ENCODE measurements at places on chromosomes 5 and 9.

DNA sequence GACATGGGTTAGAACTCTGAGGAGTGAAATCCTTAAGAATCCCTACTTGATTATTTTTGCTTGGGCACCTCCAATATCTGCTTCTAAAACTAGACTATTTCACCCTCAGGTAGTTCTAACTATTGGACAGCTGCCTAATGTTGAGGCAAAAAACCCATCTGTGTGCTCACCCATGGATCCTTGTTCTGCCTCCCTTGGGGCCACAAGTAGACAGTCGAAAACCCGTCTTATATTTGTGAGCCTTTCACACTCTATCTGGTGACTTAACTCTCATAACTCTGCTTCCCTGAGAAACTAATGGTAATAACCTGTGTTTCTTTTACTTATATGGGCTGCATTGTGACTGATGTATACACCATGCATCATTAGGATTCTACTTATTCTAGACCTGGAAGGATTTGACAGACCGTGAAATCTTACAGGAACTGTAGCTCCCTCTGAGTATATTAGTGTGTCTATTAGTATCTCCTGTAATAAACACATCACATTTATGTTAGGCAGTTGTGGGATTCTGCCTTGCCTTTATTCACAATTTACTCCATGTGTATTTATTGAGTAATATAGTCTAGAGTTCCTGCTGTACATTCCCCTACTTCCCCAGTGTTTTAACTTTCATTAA lies 94.6 kb upstream of the SGCD start:
- DNase-seq = no peak

DNA sequence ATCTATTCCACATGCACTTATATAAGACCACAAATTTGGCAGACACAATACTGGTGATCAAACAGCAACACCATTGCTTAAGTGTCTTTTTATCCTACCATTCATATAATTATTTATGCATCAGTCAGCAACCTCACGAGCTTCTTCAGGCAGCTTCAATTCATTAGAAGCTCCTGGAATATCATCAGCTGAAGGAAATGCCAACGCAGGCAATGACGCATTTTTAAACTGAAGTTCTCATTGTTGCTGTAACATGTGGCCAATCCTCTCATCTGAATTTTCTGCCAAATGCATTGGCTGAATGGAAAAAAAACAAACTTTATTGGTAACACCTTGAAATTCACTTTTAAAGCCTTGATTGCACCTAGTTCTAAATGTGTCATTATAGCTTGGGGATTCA lies 376.4 kb upstream of the RGMB start:
- DNase-seq = no peak

- DNase-seq = no peak
Observed at GRCh38 chr5:73096239-73096575, 24.2 kb upstream of the TMEM171 start.

- no peak for DNase-seq
Observed at GRCh38 chr5:115573133-115573532, 28.6 kb upstream of the FEM1C start.

- DNase-seq = no peak
Observed at GRCh38 chr5:170633235-170634081, 129.6 kb downstream of the KCNIP1 start.

GRCh38 chr5:78327761-78328510 lies 32.5 kb upstream of the SCAMP1 start:
- DNase-seq = no peak

DNA sequence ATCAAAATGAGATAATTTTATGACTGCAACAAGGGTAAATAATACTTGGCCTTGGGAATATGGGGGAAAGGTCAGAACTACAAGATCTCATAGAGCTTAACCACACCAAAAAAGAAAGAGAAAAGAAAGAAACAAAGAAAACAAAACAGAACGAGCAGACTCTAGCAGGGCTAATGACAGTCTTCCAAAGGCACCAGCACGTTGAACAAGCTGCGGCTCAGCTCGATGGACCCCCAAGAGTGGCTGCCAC lies 689 bp downstream of the AK3 start:
- DNase-seq = no peak

DNA sequence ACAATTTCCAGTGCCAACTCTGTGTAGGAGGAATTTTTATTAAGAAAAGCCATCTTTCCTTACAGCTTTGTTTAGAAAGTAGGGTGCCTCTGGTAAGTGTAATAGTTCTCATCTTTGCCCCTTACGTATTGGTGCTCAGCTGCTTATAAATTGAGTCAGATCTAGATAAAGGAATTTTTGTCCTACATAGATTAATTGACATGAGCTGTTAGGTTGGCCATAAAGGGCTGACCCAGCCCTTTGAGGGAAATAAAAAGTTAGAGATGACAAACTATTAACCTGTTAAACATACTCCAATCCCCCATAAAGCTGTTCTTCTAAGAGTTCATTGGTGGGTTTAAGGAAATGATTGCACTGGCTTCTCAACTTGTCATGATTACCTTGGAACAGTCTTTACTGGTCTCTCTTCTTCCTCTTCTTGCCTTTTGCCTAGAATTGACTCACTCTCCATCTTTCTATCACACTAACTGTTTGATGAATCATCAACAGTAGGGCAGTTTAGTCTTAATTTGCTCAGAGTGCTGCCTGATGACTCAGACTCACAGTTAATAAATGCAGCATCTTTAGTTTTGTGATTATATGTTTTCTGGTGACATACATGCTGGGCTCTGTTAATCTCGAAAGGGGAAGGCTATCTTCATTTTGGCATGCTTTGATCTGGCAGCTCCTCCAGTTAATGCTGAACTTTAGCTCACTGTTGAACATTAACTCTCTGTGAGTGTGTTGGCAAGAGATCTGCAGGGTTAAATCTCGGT lies 51.7 kb downstream of the ARHGAP26 start:
- no peak for DNase-seq

DNA sequence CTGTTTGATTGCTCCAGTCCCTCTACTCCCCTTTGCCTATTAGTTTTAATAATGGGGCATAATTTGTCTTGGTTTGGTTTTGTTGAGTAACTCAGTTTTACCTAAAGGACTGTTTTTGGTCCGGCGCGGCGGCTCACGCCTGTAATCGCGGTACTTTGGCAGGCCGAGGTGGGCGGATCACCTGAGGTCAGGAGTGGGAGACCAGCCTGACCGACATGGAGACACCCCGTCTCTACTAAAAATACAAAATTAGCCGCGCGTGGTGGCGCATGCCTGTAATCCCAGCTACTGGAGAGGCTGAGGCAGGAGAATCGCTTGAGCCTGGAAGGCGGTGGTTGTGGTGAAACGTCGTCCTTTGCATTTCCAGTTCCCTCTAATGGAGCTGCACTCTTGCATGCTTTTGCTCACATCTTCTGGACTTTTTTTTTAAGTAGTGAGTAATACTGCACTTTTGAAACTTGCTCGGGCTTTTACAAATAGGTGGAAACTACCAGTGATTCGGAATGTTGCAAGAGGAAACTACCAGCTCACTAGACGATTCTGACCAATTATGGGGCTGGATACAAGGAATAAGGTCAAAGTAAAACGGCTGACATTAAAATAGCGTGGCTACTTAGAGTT lies 721 bp upstream of the MAML1 start:
- no peak for DNase-seq

GRCh38 chr9:87890837-87891236 lies 8.2 kb downstream of the SPATA31E1 start:
- DNase-seq = peak; percentile 85

GRCh38 chr9:929719-930118 lies 46.7 kb upstream of the DMRT3 start:
- DNase-seq = no peak

GRCh38 chr5:154776167-154776566 lies 21.0 kb downstream of the LARP1 start:
- DNase-seq = no peak

DNA sequence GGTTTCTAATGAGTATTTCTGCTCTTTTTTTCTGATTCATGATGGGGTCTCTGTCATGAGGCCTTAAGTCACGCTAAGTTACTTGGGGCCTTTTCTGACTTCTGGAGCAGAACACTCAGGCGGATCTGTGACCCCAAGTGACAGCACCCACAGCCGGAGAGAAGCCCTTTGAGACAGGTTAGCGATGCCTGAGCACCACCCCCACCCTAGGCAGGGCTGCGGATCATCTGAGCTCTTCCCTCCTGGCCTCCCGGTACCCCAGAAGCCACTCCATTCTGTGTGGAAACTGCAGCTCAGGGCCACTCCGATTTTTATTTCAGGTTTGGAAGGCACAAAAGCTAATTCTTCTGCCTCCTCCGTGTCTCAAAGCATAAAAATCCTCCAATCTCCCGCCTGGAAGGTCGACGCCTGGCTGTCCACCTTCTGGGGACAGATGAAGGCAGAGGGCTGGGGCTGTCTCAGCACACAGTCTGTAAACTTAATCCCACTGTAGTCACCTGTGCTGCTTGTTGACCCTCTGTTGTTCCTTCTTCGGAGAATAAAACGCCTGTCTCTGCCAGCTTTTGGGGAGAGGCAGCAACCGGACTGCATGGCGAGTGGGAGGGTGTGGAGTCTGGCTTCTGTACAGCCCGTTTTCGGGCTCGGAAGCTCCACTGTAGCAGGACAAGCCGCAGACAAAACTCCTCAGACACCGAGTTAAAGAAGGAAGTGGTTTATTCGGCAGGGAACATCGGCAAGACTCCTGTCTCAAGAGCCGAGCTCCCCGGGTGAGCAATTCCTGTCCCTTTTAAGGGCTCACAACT lies 88.8 kb downstream of the SPRY4 start:
- no peak for DNase-seq

- DNase-seq = no peak
Observed at GRCh38 chr9:121372239-121373010, 2.4 kb upstream of the STOM start.

DNA sequence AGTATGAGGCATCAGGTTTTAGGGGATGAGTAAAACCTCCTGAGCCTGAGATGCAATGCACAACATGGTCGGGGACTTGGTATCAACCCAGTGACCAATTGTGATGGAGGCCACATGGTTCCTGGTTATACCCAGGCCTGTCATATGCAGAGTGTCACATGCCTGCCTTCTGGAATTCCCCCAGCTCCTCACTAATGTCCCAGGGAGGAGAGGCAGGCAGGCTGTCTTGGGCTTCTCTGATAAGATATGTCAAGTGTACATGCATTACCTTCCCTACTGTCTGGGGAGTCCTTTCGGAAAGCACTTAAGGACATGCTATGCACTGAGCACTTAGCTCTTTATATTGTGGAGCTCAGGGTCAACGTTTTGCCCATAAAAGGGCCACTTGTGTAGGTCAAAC lies 14.2 kb upstream of the PALM2AKAP2 start:
- no peak for DNase-seq

DNA sequence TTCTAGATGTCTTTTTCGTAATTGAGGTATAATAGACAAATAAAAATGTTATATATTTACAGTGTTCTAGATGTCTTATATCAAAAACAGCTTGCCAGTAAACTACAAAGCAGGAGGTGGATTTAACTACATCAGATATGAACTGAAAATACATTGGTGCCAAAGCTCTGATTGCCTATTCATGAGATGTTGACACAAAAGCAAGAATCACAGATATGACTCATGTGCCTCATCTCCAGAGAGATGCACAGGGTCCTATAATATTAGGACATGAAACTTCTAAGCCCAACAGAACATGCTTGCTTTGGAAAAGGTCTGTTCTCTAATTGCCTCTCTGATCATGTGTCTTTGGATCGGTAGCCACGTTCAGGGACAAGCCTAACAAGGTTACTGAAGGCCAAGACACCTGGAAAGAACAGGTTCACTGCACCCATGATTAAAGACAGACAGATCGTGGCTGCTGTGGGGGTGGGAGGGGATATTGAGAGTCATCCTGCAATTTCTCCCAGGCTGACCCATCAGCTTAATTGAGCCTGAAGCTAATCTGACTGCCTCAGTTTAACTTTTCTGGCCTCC lies 16.8 kb downstream of the ABCA1 start:
- DNase-seq = no peak
